ENCODE measurements at places on chromosomes 5 and 9.

DNA sequence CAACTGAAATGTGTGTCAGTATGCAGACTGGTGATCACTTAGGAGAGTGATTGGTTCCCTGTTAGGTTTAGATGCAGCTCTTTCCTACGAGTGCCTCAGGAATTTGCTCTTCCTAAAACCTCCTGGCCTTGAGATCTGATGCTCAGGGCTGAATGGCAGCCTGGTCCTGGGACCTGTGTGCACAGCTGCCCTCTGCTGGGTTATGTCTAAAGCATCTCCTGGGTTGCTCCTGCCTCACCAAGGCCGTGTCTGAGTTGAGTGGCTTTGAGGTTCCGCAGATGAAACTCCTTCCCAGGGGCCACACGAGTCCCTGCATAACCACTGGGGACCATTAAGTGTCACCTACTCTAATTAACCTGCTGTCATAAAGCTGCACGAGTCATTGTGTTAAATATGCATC is 59.5 kb downstream of the MVB12B start:
- no peak for DNase-seq

- DNase-seq = no peak
These were observed 34.6 kb upstream of the RAI14 start for GRCh38 chr5:34621277-34622097.

GRCh38 chr5:2749514-2750025 is 1.9 kb downstream of the IRX2 start:
- DNase-seq = no peak

GRCh38 chr9:116924462-116925110 is 237.5 kb downstream of the TRIM32 start:
- DNase-seq = no peak

- DNase-seq = no peak
These were observed 74.9 kb downstream of the TAF11L14 start for GRCh38 chr5:17709011-17709710.

DNA sequence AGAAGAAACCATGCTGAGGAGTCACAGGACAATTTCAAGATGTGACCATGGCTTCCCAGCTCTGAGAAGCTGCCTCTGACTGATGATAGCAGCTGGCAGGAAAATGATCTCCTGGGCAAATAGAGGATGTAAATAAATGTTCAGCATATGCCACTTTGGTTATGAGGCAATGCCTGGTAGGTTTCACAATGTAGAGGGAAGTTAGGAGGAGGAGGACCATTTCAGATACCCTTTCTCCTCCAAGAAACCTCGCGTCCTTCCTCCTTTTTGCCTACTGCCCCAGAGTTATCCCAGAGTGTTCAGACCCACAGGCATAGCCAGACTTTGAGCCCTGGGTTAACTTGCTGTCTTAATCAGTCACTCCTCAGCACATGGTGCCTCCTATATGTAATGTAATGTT is 541.6 kb upstream of the DAP start:
- DNase-seq = no peak

Data from stimulated activated CD8-positive, alpha-beta memory T cell treated with anti-CD3 and anti-CD28 coated beads, Interleukin-7, amount 100 ng/mL, for 24 hours (primary cell).